ENCODE measurements at places on chromosomes 13 and 19.

DNA sequence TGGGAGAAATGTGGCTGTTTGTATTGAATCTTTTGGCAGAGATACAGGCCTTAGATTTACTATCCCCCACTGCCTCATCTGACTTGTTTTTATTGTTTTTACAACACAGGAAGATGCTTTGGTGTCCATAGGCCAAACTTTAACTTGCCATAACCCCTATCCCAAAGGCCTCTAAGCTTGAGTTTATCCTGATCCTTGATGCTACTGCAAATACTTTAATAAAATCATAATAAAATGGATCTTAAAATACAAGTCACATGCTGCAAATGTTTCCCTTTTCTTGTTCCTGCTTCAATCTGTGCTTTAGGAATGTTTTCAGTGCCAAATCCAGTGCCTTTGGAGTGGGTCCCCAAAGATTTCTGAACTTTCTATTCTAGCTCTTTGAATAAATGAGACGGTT, 770.6 kb downstream of the DACH1 start:
- H3K27ac ChIP-seq: no peak overlapping the region
- no peaks in the 10 kb centered on the region for H3K36me3 ChIP-seq
- no peak for ATAC-seq
- no peaks in the 10 kb centered on the region for H3K4me1 ChIP-seq
- H3K27me3 ChIP-seq: no peaks in the 10 kb centered on the region
- no peak overlapping the region for H3K4me3 ChIP-seq

DNA sequence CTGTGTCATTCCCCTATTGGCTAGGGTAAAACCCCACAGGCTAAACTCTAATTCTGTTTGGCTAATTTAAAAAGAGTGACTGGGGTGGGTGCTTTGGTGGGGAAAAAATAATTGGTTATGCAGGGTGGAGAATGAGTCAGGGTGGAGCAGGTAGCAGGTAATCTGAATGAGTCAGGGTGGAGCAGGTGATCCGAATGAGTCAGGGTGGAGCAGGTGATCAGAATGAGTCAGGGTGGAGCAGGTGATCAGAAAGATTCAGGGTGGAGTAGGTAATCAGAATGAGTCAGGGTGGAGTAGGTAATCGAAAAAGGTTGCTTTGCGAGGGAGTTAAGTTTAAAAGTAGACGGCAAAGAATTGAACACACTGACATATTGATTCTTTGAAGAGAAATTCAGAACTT, 1218.8 kb upstream of the ATXN8OS start:
- H3K4me1 ChIP-seq: no peaks in the 10 kb centered on the region
- H3K36me3 ChIP-seq: no peaks in the 10 kb centered on the region
- no peak overlapping the region for H3K4me3 ChIP-seq
- H3K27me3 ChIP-seq: no peaks in the 10 kb centered on the region

- H3K4me3 ChIP-seq: no peak overlapping the region
- H3K27me3 ChIP-seq: no peaks in the 10 kb centered on the region
- peaks cover 11% of the 10 kb centered on the region for H3K36me3 ChIP-seq
- H3K4me1 ChIP-seq: no peaks in the 10 kb centered on the region
Measured at GRCh38 chr13:45989607-45990006, 62.9 kb downstream of the ZC3H13 start.

- H3K27me3 ChIP-seq: no peaks in the 10 kb centered on the region
- H3K27ac ChIP-seq: no peak overlapping the region
- H3K4me1 ChIP-seq: no peaks in the 10 kb centered on the region
- ATAC-seq: no peak
- no peak overlapping the region for H3K4me3 ChIP-seq
Measured at GRCh38 chr13:67568205-67568604, 338.1 kb upstream of the PCDH9 start.

GRCh38 chr13:107562203-107562602, 653.1 kb downstream of the LIG4 start:
- no peak overlapping the region for H3K4me3 ChIP-seq
- H3K36me3 ChIP-seq: no peaks in the 10 kb centered on the region
- ATAC-seq: no peak
- H3K27me3 ChIP-seq: no peaks in the 10 kb centered on the region
- no peaks in the 10 kb centered on the region for H3K4me1 ChIP-seq
- no peak overlapping the region for H3K27ac ChIP-seq

DNA sequence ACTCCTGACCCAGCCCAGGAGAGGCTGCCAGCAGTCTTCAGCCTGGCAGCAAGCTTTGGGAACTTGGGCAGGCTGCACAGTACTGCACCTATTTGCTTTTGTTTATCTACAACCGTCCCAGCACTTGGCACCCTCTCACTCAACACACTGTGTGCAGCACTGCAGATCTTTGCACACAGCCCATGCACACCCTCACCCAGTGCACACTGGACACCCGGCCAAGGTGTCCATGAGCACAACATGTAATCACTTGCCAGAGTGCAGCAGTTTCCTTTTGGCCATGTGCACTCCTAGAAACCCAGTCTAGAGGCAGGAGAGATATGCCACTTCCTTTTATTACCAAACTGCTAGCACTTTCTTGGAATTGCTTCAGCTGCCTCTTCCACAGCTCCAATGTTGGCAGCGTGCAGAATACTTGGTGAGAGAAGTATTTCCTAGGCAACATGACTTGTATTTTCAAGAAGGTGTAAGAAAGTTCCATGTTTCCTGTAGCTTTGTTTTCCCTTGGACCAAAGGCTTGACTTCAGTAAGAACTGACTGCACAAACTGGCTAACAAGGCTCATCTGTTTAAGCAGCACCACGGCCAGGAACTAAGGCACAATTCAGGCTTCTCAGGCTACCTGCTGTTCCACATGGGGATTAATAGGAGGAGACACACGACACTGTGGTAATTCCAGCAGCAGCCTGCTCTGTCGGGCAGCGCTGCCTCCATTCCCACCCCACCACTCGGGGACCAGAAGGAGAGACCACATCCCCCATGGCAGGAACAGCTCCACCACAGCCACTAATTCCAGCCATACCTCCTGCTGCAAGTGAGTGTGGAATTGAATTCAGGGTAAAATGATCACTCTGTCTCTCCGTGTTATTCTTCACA, 15.3 kb downstream of the ATP7B start:
- peaks cover 16% of the 10 kb centered on the region for H3K4me1 ChIP-seq
- peak overlapping the region; percentile 67 for H3K27ac ChIP-seq
- no peaks in the 10 kb centered on the region for H3K36me3 ChIP-seq
- H3K27me3 ChIP-seq: no peaks in the 10 kb centered on the region
- peak; percentile 61 for ATAC-seq

- no peaks in the 10 kb centered on the region for H3K4me1 ChIP-seq
- no peak for ATAC-seq
- H3K27me3 ChIP-seq: no peaks in the 10 kb centered on the region
- H3K4me3 ChIP-seq: no peak overlapping the region
- no peak overlapping the region for H3K27ac ChIP-seq
Measured at GRCh38 chr19:7145494-7145893, 76.0 kb downstream of the ZNF557 start.

DNA sequence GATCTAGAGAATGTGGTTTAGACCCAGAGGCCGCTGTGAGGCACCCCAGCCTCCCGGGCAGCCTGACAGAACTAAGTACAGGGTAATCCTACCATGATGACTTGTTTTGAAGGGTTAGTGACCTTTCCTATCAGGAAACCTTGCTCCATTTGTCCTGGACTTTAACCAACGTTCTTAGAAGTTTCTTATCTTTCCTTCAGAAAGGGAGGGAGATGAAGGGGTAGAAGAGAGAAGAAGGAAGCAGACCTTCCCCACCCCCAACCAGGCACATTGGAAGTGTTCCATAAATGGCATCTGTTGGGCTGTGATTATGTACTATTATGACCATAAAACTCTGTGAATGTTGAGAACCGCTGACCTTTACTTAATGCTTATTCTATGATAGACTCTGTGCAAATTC, 184.2 kb downstream of the OXGR1 start:
- H3K4me3 ChIP-seq: no peak overlapping the region
- H3K4me1 ChIP-seq: no peaks in the 10 kb centered on the region
- no peaks in the 10 kb centered on the region for H3K36me3 ChIP-seq
- H3K27ac ChIP-seq: no peak overlapping the region
- no peak for ATAC-seq

- no peaks in the 10 kb centered on the region for H3K27me3 ChIP-seq
- no peak for ATAC-seq
- H3K4me3 ChIP-seq: no peak overlapping the region
- no peaks in the 10 kb centered on the region for H3K4me1 ChIP-seq
Measured at GRCh38 chr13:23817830-23818229, 71.4 kb downstream of the MIPEP start.

DNA sequence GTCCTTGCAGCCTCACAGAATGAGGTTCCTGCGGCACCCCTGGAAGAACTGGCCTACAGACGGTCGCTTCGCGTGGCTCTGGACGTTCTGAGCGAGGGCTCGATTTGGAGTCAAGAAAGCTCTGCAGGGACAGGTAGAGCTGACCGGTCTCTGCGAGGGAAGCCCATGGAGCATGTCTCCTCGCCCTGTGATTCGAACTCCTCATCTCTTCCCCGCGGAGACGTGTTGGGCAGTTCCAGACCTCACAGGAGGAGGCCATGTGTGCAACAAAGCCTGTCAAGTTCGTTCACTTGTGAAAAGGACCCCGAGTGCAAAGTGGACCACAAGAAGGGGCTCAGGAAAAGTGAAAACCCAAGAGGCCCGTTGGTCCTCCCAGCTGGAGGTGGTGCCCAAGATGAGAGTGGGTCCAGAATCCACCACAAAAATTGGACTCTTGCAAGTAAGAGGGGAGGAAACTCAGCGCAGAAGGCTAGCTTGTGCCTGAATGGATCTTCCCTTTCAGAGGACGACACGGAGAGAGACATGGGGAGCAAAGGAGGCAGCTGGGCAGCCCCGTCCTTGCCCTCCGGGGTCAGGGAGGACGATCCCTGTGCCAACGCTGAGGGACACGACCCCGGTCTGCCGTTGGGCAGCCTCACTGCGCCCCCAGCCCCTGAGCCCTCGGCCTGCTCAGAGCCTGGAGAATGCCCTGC, 23.4 kb upstream of the NDUFS7 start:
- H3K4me1 ChIP-seq: peaks cover 52% of the 10 kb centered on the region
- no peak for ATAC-seq
- no peaks in the 10 kb centered on the region for H3K27me3 ChIP-seq
- H3K4me3 ChIP-seq: peak overlapping the region; percentile 29
- H3K36me3 ChIP-seq: no peaks in the 10 kb centered on the region
- H3K27ac ChIP-seq: peak overlapping the region; percentile 76

- H3K36me3 ChIP-seq: peaks cover under 1% of the 10 kb centered on the region
- peaks cover 6% of the 10 kb centered on the region for H3K4me1 ChIP-seq
- H3K27ac ChIP-seq: peak overlapping the region; percentile 33
- peak overlapping the region; percentile 29 for H3K4me3 ChIP-seq
Measured at GRCh38 chr13:39600766-39601165, 2.2 kb downstream of the LHFPL6 start.

GRCh38 chr19:37955986-37956385, 49.0 kb downstream of the SIPA1L3 start:
- ATAC-seq: no peak
- no peaks in the 10 kb centered on the region for H3K36me3 ChIP-seq
- H3K4me1 ChIP-seq: no peaks in the 10 kb centered on the region
- no peak overlapping the region for H3K4me3 ChIP-seq
- no peak overlapping the region for H3K27ac ChIP-seq

- no peaks in the 10 kb centered on the region for H3K4me1 ChIP-seq
- peak; percentile 60 for ATAC-seq
- peaks cover 100% of the 10 kb centered on the region for H3K27me3 ChIP-seq
- no peaks in the 10 kb centered on the region for H3K36me3 ChIP-seq
Measured at GRCh38 chr19:55179606-55180484, at the start of gene SYT5. Gene SYT5, minus strand, starts transcription at chr19:55180289. Its CDS starts 1,248 bp downstream, at chr19:55179041.

GRCh38 chr19:47580397-47580796, 7.4 kb upstream of the ZNF541 start:
- H3K27ac ChIP-seq: no peak overlapping the region
- no peak for ATAC-seq
- no peaks in the 10 kb centered on the region for H3K27me3 ChIP-seq
- H3K4me1 ChIP-seq: no peaks in the 10 kb centered on the region

GRCh38 chr13:103218253-103218652, 152.0 kb upstream of the SLC10A2 start:
- no peaks in the 10 kb centered on the region for H3K4me1 ChIP-seq
- no peak for ATAC-seq
- H3K27ac ChIP-seq: no peak overlapping the region
- H3K36me3 ChIP-seq: no peaks in the 10 kb centered on the region
- H3K4me3 ChIP-seq: no peak overlapping the region

Measured in gastroesophageal sphincter (tissue), 4 donors.